Endothelial cell of umbilical vein (primary cell): ENCODE measurements at places on chromosomes 13 and 19. TPM values are rescaled to one million over a fixed set of nuclear protein-coding genes. Genes with fewer than 3 reads are reported as not detected.

Gene CYP4F12
- not detected in 2 replicates for total RNA-seq

Gene NPHS1
- total RNA-seq = not detected in 2 replicates

Gene HTR2A
- not detected in 2 replicates for total RNA-seq

Gene FOSB
- 2.0 and 23.0 TPM in 2 replicates for total RNA-seq

Gene CERS1
- 3.0 and 4.0 TPM in 2 replicates for total RNA-seq
